ENCODE measurements at places on chromosomes 12 and 14.

DNA sequence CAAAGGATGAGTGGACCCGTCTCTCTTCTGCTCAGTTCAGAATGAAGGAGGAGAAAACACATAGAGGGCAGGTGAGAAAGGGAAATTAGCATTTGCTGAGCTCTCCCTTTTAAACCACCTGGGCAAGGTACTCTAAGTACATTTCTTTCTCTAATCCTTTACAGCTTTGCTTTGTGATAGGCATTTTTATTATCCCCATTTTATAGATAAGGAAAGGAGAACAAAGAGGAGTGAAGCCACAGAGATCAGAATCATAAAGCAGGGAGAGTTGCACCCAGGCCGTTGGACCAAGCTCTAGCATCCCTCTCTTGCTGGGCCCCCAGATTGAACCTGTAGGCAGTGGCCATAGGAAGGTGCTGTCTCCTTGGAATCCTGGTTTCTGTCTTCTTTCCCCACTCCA, 47.0 kb downstream of the VCPKMT start:
- no peak for DNase-seq

DNA sequence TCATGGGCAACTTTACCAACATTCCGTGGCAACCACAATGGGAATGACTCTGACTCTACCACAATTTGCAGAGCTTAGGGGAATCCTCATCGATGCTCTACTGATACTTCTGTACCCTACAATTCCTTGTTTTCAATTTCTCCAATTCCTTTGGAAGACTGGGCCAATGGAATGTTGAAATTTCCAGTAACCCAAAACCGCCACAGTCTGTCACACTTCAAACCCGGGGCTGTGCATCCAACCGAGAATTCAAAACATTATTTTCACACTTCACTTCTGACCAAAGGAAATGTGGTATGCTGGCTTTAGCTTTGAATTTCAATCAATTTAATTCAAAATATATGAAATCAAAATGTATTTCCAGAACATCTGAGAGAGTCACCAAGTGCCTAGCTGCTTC, 951.4 kb downstream of the VRK1 start:
- no peak for DNase-seq

DNA sequence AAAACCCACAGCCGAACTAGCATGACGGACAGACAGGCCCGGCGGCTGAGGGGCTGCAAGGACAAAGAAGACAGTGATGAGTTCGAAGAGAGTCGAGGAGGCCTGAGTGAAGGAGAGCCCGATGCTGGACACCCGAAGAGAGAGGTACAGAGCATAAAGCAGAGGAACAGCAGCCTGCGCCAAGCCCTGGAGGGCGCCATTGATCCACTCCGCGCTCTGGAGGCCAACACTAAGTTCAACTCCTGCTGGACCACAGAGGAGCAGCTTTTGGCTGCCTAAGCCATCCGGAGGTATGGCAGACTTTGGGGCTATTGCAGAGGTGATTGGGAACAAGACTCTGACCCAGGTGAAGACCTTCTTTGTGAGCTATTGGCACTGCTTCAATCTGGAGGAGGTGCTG, 7.8 kb upstream of the PLXNC1 start:
- DNase-seq, result peak; percentile 9

DNA sequence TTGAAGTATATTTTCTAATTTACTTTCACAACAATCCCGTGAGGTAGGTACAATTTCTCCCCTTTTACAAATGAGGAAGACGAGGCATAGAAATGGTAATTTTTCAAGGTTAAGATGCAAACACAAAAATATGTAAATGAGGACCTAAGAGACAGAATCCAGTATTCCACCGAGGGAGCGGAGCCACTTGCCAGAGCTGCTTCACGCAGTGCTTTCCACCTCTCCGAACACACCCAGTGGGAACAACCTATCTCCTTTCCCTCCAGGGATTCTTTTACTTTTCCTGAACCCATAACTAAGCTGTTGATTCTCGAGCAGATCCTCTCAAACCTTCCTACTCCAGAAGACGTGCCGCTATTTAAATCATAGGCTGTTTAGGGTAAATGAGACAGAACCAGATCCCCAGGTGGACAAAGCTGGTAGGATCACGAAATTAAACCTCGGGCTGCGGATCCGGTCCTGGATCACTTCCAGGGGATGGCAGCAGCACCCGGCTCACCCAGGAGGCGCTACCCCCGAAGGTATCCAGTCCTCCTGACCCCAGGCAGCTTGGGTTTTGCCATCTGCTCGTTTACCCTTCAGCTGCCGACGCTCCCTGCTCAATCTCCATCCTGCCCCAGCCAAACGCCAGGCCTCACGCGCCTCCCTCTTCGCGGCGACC, 1.5 kb downstream of the DDHD1 start:
- peak; percentile 4 for DNase-seq

GRCh38 chr12:102174117-102174516, 23.5 kb downstream of the PMCH start:
- DNase-seq, result no peak

DNA sequence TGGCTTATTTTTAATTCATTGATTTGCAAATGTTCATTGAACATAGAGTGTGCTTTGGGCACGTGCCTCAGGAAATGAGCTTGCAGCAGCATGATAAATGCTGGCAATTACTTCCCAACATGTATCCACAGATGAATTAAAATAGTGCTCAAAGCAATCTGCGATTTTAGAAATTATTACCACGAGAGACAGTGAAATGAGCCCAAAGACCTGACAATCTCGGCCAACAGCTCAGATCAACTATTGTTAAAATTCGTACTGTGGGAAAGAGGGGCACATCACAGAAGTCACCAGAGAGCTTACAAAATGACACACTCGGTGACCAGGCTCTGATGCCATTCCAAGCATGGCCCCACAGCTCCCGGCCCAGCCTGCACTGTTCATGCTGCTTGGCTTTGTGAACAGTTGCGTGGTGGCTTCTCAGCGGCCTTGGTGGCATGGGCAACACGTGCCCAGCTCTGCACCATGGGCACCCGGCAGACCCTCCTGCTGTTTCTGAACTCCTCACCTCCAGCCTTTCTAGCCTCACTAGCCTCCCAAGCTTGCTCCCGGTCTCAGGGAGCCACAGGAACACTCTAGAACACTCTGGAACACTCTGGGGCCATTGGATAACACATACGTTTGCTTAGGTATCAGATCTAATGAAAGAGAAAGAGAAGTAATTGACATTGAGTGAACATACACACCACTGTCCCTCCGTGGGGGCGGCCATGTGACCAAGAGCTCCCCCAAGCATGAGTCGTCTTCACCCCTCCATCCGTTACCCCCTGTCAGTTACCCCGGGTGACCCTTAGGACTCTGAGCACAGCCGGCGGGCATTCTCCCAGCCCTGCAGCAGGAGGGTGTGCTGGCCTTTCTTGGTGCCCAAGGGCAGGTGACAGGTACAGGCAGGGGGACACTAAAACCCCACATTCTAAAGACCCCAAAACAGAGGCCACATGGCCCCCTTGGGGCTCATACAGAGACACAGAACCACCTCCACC, 28.0 kb downstream of the RIMBP2 start:
- DNase-seq, result no peak

DNA sequence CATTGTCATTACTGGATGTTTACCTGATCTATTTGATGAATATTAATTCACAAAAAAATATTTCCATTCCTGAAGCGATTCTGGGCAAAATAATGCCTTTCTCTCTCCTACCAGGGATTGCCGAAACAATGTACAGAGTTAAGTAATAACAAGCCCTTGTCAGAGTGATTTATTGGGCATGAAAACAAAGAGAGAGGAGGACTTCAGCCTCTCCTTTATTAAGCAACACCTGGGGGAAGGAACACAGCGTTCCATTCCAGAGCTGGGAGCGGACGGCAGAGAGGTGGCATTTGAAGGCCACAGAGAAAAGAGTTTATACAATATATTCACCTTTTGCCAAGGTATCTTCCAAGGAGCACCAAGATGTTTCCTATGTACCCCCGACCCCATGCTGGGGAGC, 165.8 kb downstream of the KSR2 start:
- no peak for DNase-seq

DNA sequence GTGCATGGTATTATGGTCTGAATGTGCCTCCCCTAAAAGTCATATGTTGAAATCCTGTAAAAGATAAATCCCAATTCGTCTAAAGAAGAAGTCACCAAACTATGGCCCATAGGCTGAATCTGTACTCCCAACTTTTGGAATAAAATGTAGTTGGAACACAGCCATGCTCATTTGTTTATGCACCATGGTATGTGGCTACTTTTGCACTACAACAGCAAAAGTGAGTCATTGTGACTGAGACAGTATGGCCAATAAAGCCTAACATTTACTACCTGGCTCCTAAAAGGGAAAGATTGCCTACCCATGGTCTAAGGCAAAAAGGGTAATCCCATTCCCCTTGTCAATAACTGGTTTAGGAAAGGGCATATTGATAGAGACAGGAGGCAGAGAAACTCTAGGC, 101.8 kb downstream of the LRIG3 start:
- DNase-seq, result no peak

DNA sequence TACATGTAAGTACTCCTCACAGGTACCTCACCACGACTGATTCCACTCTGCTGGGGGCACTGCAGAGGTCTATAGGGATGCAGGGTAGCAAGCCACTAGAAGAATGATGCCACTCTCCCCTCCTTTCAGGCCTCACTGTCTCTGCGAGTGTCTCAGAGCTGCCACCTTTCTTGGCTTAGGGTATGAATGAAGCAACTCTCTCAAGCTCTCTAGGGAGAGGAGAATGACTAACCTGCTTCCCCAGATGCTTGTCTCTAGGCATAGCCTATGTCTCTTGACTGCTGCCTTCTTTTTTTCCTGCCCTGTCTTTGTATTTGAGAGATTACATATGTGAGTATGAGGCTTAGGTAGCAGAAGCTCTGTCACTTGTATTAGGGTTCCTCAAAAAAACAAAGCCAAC, 566.5 kb upstream of the ATP2B1 start:
- DNase-seq, result no peak

- no peak for DNase-seq
These were observed 9.2 kb downstream of the CD69 start for GRCh38 chr12:9751204-9752144.

DNA sequence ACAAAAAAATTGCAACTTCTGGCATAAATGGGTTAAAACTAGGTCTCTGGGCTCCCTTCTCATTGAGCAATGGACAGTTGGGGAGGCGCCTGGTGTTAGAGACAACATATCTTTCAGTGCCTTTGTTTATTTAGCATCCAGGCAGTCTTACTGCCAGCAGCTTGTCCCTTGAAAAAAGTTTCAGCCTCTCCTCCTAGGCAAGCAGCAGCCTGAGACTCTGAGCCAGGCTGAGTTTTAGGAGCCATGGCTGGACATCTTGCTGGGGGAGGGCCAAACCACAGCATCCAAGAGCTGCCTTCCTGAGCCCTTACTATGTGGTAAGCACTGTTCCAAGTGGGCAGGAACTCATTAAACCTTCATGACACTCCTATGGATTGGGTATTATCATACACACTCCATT, 10.1 kb upstream of the JDP2 start:
- DNase-seq, result no peak

DNA sequence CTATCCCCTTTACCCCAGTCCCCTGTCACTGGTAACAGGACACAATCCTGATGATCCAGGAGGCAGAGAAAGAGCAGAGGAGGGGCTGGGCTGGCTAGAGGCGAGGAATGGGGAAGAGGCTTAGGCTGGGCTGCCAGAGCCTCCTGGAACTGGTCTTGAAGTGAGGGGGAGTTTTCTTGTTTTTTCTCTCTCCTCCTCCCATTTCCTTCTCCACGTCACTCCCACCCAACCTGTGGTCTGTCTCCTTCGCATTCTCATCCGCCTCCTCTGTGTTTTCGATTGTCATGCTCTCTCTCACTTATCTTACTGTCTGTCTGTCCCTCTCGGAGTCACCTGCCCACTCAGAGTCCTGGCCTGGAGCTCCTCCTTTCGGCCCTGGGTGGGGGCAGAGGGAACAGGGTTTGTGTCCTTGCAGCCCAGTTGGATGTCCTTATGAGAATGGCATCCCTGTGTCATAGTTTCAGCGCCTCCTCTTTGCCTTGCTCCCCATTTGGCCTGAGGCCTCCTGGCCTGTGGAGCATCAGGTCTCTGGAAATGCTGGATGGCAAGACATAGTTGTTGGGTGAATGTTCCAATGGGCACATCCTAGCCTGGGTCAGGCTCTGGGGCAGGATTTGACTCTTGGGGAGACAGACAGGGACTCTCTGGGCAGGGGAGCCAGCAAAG, 3.4 kb upstream of the KRT80 start:
- no peak for DNase-seq

- no peak for DNase-seq
These were observed 1.5 kb downstream of the SCFD1 start for GRCh38 chr14:30623412-30624131.

- no peak for DNase-seq
These were observed 408.0 kb downstream of the ZFP36L1 start for GRCh38 chr14:68384881-68385280.

- no peak for DNase-seq
These were observed 1.3 kb upstream of the SYCP3 start for GRCh38 chr12:101740566-101740965.

- DNase-seq, result no peak
These were observed 176.8 kb downstream of the PHLDA1 start for GRCh38 chr12:75854681-75855309.

DNA sequence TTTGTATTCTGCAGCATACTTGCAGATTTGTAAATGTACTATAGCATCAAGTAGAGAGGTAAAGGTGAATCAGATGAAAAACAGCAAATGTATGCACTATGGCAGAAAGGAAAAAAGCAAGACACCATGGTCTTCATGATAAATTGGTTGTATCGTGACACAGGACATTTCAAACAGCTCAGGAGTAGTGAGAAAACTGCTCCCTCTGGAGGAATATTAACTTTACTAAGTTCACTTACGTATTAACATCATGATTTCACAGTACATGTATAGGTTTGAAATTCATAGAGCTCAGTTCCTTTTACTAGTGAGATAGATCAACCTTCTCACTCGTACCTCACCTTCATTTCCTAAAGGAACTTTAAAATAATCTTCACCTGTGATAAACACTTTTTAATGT, 6.5 kb downstream of the MBIP start:
- DNase-seq, result no peak

- no peak for DNase-seq
These were observed 89.3 kb upstream of the RAP1B start for GRCh38 chr12:68521321-68521839.

GRCh38 chr14:52241087-52241793, 26.3 kb upstream of the PTGDR start:
- DNase-seq, result no peak
